ENCODE measurements at places on chromosomes 4 and X.
A peak's percentile ranks its signal among the peaks of the same experiment; 100 is the strongest.

DNA sequence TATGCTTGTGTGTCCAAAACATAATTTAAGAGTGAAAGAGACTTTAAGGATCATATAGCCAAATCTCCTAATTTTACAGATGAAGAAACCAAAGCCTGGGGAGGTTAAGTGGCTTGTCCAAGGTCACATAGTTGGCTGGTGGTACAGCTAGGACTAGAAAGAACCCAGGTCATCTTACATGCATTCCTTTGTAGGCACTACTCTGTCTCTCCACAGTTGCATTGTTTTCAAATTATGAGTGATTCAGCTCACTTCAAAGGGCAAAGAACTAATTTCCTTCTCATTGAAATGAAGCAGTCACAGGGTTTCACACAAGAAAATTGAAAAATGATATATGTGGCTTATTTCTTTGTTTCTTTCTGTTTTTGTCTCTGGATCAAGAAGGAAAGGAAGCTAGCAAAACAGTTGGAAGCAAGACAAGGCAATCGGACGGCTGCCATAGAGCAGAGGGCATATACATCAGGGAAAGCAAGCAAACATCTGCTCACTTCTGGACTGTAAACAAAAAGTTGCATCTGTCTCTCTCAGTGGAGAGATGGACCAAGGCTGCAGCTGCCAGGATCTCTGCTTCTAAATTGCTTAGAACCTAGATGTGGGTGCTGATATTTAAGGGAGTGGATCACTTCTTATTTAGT, 107.5 kb upstream of the AMOT start:
- no peak for DNase-seq

DNA sequence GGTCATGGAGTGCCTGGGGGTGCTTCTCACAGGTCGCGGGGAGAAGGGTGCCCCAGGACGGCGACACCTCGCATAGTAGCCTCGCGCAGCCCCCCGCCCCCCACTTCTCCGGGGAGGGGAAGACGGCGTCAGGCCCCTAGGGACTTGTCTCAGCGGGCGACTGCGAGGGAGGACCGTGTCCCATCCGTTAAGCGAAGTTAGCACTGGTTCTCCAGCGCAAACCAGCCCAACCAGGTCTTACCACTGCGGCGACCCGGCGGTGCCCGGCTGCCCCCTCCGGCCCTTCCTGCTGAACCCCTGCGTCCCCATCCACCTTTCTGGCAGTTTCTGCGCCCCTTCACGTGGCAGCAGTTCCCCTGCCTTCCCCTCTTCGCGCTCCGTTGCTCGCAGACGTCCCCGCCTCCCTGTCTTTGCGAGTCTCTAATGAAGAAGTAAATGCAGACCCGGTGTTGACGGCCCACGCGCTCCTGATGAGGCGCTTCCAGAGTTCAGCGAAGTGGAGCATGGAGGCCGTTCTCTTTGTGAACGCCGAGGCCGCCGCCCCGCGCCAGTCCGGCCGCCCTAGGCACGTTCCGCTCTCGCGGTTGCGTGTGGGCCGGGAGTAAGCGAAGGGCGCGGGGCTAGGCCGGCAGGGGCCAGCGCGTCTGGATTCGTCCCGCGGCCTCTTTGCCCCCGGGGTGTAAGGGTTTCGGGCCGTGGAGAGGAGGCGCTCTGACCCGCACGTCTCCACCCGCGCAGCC, 3.0 kb downstream of the SLIT2 start:
- no peak for DNase-seq

DNA sequence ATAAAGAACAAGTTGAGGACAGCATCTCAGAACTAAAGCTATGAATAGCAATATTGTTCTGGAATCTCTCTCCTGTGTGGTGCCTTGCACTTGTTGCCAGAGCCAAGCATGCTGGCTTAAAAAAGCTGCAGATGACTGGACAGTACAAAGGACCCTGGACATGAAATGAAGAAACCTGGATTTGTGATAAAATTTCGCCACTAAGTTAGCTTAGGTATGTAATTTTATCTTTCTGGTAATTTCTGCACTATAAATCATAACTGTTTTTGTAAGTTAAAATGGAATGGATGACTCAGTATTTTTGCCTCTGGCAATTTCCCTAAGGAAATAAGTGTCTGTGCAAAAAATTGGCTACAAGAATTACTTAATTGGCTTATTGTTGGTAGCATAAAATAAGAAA, 317.2 kb downstream of the CAMK2D start:
- no peak for DNase-seq

DNA sequence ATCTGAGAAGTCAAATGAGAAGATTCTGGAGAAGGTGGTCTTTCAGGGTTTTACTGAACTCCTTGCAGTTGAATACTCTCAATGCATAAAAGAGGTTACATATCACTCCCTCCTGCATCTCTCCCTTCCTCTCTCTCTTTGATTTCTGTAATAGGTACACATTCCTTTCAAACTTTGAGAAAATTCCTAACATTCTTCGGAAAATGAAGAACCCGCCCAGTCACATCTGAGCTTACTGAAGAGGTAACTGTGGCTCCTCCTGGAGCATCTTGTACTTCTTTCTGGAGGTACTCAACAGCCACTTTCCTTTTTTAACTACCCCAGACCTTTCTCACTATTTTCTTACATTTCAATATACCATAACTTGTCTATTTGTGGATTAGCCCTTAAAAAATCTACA, 24.7 kb downstream of the NDST3 start:
- DNase-seq = no peak

GRCh38 chrX:151697522-151697921, 2.3 kb downstream of the PRRG3 start:
- DNase-seq = no peak

DNA sequence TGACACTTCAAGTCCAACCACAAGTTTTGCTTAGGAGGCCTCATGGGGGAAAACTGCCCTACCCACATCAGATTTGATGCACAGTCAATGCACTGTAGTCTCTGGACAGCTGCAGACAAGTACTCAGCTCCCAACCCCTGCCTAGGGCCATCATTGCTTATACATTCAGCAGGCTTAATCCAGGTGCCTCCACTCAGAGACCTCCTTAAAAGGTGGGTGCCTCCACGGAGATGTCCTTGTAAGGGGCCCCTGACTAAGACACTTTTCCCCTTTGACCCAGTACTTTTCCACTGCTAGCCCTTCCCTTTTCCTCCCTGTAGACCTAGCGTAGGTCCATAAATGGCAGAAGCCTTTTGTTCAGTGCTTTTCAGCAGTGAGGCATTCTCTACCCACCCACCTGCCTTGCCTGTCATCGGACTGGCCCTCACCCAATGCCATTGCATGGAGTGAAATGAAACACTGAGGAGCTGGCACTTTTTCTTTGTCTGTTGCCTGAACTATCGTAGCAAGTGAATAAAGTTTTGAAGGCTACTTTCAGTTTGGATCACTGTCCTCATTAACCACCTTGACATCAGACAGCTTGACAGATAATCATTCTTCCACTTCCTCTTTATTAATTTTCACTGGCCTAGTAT, 23.8 kb upstream of the PLK4 start:
- DNase-seq = no peak

GRCh38 chrX:153469811-153470410, 465 bp downstream of the HAUS7 start:
- DNase-seq = no peak

DNA sequence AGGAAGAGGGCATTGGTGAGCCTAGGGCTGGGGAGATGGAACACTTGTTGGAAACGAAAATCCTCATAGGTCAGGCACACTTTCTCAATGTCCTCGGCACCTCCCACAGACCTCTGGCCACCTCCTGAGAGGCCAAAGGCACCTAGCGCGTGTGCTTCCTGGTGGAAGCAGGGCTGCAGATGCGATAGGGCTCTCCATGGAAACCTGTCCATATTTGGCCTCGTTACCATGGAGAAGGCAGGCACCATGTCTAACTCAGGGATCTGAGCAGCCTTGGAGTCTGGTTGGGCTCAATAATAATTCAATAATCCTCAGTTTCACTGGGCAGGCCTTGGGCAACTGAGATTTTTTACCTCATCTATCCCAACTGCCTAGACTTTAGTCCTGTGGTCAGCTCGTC, 58.3 kb downstream of the RAI2 start:
- no peak for DNase-seq

DNA sequence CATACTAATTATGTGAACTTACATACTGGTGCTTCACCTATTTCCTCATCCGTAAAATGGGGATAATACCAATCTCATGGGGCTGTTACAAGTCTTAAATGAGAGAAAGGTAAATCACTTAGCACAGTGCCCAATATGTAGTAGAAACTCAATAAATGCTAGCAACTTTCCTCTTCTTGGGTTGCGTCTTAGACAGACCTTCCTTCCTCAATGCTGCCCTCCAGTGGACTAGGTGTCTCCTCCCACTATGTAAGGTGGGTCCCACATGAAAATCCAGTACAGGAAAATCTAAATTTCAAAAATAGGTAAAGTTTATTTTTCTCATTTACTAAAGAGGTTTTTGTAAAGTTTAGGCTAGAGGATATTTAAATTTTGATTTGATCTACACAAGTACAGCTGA, 20.6 kb downstream of the ZDHHC9 start:
- peak; percentile 28 for DNase-seq

GRCh38 chrX:40011322-40012038, 86.3 kb downstream of the BCOR start:
- DNase-seq = no peak

GRCh38 chr4:56803471-56803870, 18.0 kb downstream of the SPINK2 start:
- DNase-seq = no peak

DNA sequence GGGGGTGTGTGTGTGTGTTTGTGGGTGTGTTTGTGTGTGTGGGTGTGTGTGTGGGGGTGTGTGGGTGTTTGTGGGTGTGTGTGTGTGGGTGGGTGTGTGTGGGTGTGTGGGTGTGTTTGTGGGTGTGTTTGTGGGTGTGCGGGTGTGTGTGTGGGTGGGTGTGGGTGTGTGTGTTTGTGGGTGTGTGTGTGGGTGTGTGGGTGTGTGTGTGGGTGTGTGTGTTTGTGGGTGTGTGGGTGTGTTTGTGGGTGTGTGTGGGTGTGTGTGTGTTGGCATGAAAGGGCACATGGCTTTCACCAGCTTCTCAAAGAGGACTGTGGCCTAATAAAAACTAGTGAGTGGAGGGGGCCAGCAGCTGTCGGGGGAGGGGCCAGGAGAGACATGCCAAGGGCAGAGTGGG, 25.3 kb upstream of the ZNF185 start:
- no peak for DNase-seq

DNA sequence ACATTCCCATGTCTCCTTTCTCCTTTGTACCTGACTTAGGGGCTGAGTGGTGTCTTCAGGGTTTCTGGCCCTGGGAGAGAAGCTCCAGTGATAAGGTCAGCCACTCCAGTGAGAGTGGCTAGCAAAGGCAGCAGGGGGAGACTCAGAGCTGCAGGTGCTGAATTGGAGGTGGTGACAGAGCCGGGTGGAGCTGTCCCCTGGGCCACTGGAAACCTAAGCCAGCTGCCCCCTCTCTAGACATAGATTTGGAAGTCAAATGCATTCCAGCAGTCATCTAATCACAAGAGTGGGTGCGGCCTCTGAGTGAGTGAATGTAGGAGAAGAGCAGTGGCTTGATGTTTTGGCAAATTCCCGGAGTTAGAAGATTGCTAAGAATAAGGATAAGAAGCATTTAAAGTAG, 28.5 kb downstream of the TRIM2 start:
- peak; percentile 72 for DNase-seq

DNA sequence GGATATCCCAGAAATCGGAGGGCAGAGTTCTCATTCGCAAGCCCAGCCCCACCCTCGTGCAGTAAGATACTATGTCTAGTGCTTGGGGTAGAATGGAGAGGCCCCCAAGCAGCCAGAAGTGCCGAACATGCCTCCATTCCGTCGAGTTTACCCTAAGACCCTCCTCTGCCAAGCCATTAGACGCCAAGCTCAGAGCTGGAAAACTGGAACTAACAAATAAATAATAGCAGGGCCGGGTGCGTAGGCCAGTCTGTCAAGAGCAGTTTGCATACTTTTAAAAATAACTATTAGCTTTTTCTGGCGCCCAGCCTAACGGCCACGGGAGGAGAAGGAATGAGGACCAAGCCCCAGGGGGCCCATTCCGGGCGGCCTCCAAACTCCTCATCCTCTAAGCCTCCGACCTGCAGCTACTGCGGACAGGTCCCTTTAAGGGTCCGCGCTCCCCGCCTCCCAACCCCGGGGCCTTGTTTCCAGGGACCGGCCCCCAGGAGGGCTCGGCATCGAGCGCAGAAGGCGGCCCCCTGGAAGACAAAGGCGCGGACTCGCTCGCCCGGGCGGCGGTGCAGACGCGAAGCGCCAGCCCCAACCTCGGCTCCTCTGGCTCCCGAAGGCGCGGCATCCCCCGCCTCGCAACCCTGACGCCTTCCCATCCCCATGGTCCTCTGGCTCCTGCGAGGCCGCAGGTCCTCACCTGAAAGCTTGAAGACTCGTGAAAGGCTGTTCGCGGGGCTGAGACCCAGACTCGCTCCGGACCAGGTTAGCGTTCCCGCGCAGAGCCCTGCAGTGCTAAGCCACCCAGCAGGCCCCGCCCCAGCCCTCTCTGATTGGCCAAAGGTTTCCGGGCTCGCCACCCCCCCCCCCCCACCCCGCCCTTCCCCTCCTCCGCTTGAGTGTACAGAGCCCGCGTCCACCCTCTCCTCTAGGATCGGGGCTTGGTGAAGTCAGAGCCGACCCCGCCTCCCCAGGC, at the start of gene TMSB15A:
TMSB15A (minus strand) TSS at position 765 of the 967 bp plus-strand sequence.
- peak; percentile 44 for DNase-seq

DNA sequence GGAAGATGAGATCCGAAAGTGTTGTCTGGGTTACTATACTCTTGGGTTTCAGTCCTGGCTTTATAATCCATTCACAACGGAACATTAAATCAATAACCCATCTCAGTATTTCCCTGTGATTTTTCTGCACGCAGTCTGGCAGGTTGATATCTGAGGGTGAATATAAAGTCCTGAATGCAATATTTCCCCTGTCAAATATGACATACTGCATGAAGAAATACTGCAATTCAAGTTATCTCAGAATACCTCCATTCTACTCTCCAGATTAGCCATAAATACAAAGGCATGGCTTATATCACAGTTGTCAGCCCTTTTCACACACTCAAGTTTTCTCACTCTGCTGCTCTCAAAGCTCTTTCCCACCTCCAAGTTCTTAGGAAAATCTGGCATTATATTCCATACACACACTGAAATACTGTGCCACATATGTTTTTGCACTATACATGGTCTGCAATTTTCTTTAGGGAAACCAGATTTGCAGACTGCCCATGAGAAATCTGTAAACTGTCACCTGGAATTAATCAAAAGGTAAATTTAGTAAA, 64.7 kb downstream of the WDFY3 start:
- DNase-seq = no peak

- no peak for DNase-seq
Measured at GRCh38 chr4:132767901-132768300, 381.2 kb upstream of the PCDH10 start.

GRCh38 chr4:86759298-86759697, 89.9 kb downstream of the SLC10A6 start:
- no peak for DNase-seq

GRCh38 chr4:145884775-145885174, 53.8 kb downstream of the ZNF827 start:
- no peak for DNase-seq

DNA sequence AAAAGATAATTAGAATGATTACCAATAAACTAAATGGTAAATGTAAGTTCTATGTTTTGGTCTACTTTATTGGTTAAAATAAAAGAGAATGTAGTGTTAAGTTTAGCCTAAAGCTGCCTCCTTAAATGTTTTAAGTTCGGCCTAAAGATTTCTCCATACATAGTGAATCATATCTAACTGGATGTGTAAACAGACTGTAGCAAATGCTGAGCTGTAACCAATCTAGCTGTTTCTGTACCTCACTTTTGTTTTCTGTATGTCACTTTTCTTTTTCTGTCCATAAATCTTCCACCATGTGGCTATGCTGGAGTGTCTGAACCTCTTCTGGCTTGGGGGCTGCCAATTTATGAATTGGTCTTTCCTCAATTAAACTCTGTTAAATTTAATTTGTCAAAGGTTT, 121.2 kb downstream of the TBCK start:
- no peak for DNase-seq
